ENCODE measurements at places on chromosomes 3 and 15.

GRCh38 chr3:16143861-16144447, 30.5 kb upstream of the GALNT15 start:
- DNase-seq: no peak

- no peak for DNase-seq
Observed at GRCh38 chr15:93613386-93613785, 524.4 kb upstream of the RGMA start.

GRCh38 chr3:15820911-15821310, 23.1 kb upstream of the ANKRD28 start:
- no peak for DNase-seq

GRCh38 chr15:37791693-37792092, 142.7 kb upstream of the TMCO5A start:
- DNase-seq: no peak

DNA sequence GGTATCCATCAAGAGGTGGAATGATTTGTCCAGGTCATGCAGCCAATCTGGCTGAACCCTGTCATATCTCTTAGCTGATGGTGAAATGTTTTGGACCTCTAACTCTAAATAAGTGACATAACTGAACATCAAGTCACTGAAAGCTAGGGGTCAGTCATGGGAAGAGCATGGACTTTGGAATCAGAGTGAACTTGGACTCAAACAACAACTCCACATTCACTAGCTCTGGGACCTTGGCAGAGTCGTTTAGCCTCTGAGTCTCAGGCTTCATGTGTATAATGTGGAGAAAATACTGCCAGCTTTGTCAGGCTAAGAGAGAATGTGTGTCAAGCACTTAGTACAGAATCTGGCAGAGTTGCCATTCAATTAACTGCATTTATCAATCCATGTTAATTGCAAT, 557.8 kb upstream of the CFAP20DC start:
- DNase-seq: no peak

DNA sequence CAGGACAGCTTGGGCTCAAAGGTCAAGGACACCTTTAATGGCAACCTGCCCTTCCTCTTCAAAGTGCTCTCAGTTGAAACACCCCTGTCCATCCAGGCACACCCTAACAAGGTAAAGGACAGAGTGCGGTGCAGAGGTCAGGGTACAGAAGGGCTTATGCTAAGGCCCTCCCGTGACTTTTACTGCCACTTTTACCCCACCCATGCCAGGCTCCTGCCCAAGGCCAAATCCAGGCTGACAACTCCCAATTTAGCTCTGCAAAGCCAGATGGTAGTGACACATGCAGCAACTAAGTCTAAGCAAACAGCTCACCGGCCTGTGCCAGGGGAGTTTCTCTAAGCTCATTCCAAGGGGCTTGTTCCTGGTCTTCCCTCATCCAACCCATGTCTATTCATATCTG, 1.6 kb downstream of the MPI start:
- DNase-seq: no peak

DNA sequence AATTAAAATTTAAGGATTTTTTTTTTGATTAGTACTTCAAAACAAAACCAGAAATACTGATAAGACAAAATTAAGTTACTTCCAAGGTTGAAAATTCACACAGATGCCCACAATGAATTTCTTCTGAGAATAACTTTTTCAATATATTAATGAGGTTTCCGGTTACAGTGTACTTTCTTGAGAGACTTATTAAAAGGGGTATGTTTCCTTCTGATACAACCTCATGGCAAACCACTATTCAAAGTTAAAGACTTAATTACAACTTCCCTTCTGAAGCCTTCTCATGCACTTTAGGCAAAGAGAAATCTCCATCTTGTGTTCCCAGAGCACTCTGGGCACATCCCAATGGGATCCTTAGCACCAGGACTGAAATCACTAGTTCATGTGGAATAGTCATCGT, 36.2 kb downstream of the MTHFS start:
- no peak for DNase-seq

DNA sequence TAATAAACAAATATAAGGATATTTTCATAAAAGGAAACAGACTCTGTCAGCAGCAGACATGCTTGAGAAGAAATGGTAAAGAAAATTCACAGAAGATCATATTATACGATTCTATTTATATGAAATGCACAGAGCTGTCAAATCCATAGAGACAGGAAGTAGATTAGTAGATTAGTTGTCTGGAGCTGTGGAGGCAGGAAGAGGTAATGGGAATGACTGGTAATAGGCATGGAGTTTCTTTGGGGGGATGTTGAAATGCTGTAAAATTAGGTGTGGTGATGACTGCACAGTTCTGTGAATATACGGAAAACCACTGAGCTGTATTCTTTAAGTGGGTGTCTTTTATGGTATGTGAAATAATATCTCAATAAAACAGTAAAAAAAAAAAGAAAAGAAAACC, 35.3 kb downstream of the CEP152 start:
- no peak for DNase-seq

DNA sequence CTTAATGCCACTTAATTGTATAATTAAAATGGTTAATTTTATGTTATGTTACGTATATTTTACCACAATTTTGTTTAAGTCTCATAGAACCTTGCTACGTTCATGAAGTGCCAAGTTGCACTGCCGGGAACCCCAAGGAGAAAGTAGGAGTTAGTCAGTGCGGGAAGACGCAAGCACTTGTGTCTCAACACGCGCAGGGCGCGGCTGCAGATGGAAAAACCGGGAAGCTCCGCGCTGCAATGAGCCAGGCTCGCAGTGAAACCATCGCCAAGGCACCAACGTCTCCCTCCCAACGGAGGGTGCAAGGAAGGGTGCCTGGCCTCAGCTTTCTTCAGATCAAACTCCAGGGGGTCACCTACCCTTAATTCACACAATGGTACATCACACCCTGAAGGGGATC, 21.6 kb downstream of the MAGI1 start:
- no peak for DNase-seq

DNA sequence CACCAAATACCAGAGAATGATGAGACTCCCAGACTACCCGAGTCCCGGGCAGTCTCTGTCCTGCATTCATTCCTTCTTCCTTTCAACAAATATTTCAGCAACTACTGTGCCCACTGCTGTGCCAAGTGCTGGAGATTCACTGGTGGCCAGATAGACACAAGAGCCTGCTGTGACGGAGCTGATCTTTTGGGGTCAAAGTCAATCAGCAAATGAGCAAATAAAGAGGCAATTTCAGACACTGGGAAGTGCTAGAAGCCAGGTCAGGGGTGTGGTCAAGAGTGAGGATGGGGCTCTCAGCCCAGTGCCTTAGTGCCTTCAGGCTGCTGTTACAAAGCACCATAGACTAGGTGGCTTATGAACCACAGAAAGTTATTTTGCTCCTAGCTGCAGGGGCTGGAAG, 104.9 kb upstream of the IQSEC1 start:
- DNase-seq: no peak
